ENCODE measurements at places on chromosomes 11 and 22.

- DNase-seq = no peak
Measured at GRCh38 chr22:46761539-46762237, 762 bp upstream of the TBC1D22A start.

GRCh38 chr11:48193876-48194275 is 22.7 kb upstream of the OR4B1 start:
- DNase-seq = no peak

DNA sequence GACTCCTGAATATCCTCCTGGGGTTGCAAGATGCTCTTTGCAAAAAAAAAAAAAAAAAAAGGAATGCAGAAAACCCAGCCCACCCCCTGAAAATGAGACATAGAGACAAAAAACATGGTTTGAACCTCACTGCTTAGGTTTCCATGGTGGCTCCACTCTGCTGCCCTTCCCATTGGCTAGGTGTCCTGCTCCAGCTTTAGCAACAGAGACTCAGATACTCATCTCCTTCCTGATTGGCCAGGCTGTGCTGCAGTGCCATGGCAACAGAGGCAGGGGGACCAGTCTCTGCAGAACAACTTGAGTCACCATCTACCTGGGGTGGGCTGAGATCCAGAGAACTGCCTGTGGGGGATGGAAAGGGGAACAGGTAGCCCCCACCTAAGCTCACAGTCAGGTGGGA is 17.4 kb upstream of the YWHAH start:
- no peak for DNase-seq

- DNase-seq = no peak
Measured at GRCh38 chr11:128525411-128526243, 61.7 kb downstream of the ETS1 start.

All from mucosa of descending colon (tissue), 3 donors.